ENCODE measurements at places on chromosomes 7 and 10. TPM values are rescaled to one million over a fixed set of nuclear protein-coding genes. Genes with fewer than 3 reads are reported as not detected.

DNA sequence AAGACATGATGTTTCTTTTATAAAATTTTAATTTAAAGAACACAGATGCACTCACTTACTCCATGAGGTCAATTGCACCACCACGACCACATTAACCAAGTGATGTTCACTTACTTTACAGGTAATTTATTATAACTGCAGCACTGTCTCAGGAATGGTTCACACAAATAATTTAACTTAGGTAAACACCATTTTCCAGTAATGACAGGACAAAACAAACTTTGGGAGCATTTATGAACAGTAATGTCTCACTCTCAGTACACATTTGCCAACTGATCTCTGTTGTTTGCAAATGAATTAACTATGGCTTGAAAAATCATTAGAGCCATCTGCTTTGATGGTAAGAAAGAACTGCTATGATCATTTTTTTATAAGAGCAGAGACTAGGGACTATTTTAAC, 150.4 kb downstream of the ETV1 start:
- DNase-seq: no peak

DNA sequence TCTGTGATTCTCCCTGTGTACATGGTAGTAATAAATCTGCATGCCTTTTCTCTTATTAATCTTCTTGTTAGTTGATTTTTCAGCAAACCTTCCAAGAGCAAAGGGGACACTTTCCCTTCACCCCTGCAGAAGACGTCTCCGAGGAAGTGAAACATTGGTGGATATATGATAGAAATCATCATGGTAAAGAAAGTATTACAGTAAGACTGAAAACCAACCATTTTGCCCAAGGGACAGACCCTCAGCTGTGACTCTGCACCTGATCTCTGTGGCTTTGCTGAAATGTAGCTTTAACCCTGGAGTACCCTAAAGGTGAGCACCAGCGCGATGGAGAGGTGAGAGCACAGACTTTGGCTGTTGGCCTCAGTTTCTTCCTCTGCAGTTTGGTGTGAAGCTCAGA, 32.8 kb upstream of the MYO3A start:
- no peak for DNase-seq

DNA sequence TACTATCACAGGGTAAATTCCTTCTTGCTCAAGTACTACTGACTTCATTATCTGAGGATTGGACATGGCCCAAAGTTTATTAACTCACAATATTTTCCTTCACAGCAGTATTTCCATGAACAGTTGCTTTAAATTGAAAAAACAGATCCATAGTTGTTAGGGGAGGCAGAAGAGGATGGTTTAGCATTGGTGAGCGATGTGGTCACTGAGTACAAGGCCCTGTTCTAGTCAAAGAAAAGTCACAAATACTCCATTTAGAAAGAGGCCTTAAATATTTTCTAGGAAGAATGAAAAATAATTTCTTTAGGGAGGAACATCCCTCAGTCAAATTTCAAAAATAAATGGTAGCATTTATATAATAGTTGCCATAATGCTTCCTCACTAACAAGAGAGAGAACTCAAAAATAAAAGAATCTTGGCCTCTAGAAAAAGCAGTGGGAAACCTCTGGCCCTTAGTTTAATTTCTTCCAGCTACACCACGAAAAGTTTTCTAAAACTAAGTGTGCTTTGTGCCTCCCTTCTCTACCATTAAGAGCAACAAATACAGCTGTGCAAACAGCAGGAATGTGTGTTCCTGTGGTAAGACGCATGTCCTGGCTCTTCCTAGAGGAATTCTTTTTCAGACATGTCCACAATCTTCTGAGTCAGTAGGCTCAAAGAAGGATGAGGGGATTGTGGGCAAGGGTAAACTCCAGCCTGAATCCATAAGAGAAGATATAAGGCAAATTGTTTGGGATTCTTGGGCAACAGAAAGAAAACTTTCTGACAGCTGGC, 105.7 kb downstream of the HOXA1 start:
- no peak for DNase-seq

DNA sequence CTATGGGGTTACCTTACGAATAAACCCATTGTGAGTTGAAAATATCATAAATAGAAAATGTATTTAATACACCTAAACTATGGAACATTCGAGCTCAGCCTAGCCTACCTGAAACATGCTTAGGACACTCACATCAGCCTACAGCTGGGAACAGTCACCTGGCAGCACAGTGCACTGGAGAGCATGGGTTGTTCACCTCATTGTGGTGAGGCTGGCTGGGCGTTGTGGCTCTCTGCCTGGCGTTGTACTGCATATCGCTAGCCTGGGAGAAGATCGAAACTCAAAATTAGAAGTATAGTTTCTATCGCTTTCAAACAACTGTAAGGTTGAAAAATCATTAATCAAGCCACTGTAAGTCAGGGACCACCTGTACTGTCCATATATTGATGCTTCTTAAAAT, 17.3 kb upstream of the HBP1 start:
- DNase-seq: no peak

DNA sequence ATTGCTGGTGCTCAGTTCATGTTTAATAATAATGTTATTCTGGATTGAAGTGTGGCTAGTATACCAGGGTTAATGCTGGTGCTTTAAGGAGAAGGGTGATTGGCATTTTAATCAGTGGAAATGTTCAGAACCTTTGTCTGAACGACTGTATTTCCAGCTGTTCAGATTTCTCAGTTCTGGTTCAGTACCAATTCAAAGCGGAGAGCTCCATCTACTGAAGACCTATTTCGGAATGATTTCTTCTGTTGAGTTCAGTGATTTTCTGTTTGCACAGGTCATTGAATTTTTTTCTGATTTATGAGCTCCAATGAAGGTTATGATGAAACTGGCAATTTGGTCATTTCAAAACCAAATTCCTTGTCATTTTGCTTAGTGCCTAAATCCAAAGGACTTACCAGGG, 160.1 kb downstream of the EXOC4 start:
- DNase-seq: no peak

DNA sequence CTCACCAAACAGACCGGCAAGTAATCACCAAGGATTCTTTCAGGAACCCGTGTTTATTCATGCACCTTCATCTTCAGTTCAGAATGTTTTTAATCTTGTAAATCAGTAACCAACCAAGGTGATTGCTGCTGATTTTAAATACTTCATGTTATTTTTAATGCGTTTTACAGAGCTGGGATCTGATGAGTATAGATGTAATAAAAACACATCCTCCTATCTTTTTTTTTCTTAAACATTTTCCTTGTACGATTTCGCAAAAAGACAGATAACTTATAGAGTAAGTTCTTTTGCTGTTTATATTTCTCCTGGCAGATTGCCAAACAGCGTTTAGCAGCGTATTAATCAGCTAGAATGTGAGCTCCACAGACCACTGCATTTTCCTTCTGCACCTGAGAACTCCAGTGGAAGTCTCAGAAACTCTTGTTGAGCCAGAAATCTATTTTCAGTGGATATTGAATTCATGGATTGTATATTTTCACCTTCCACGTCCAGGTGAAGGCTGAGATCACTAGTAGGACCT, 397.8 kb upstream of the NRP1 start:
- no peak for DNase-seq

DNA sequence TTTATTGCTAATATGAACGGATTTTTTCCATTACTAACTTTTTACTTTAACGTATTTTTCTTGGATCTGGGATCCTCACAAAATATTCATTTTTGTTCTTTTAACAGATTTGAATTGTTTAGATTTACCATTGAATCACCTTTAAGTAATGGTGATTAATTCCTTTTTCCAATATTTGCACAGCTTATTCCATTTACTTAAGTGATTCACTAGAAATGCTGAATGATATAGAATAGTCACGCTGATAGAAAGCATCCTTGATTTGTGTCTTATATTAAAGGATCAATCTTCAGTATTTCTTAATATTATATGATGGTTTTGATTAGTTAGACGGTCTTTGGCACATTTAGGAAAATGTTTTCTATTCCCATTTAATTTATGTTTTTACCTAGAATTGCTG, 116.4 kb upstream of the LRRTM3 start:
- no peak for DNase-seq

- DNase-seq: no peak
These were observed 284.7 kb upstream of the AKR1E2 start for GRCh38 chr10:4541292-4541691.

GRCh38 chr7:90736968-90737939, 141.1 kb downstream of the CDK14 start:
- no peak for DNase-seq

The AKR1C1 gene
- 18.5 TPM for polyA plus RNA-seq

The TMEM236 gene
- 0.50 TPM for polyA plus RNA-seq

The DNAJC12 gene
- polyA plus RNA-seq: 11.3 TPM
